Suppressor macrophage treated with lipopolysaccharide for 4 hours (primary cell): ENCODE measurements at places on chromosomes 4 and X.

DNA sequence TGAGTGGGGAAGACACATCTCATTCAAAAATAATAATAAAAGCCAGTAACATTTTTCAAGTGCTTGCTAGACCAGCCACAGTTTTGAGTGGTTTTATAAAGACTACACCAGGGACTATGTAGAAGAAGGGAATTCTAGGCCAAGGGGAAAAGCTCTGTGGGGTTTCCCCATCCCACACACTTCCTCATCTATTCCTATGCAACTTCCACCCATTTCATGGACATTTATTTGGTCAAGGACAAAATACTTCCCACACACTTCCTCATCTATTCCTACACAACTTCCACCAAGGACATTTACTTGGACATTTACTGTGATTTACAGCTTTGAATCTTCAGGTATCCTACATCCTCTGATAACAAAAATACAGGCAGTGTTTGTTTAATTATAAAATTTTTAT, 86.5 kb upstream of the KLF3 start:
- peak; percentile 50 for DNase-seq

DNA sequence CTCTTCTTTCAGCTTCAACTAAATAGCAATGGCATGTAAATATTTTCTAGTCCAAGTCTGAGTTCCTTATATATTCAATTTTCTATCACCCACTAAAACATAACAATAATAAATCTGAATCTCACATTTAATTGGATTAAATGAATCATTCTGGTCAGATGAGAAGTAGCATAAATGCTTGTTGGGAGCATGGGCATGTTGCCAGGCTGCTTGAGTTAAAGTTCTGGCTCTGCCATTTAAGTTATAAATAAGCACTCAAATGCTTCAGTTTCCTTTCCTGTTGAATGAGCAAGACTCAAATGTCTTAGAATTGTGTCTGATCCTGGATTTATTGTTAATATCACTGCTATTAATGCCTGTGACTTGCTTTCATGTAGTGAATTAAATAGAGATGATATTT, 496.3 kb downstream of the STPG2 start:
- DNase-seq, result no peak

DNA sequence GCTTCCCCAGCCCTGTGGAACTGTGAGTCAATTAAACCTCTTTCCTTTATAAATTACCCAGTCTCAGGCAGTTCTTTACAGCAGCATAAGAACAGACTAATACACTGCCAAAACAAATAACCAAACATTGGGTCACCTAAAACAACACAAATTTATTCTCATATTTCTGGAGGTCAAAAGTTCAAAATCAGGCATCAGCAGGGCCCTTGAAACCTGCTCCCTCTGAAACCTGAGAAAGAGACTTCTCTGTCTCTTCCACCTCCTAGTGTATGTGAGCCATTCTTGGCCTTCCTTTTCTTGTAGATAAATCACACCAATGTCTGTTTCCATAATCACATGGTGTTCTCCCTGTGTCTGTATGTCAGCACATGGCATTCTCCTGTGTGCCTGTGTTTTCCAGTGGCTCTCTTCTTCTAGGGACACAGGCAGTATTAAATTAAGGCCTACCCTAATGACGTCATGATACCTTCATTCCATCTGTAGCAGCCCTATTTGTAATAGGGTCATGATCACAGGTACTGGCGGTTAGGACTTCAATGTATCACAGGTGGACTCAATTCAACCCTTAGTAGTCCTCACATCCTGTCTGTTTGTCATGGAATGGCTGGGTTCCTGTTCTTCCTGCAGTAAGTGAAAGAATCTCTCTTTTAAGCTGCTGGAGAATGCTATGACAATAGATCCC, 147.3 kb upstream of the CLNK start:
- DNase-seq, result no peak

- DNase-seq, result no peak
Observed at GRCh38 chrX:9595174-9595573, 130.3 kb downstream of the TBL1X start.

- peak; percentile 46 for DNase-seq
Observed at GRCh38 chrX:110145854-110146253, 142.9 kb downstream of the TMEM164 start.

- DNase-seq, result no peak
Observed at GRCh38 chrX:19798423-19798822, 89.0 kb downstream of the SH3KBP1 start.

GRCh38 chr4:9999956-10000561, 21.2 kb downstream of the SLC2A9 start:
- DNase-seq, result no peak

- DNase-seq, result no peak
Observed at GRCh38 chr4:150080337-150080736, 2.1 kb downstream of the DCLK2 start.

- DNase-seq, result no peak
Observed at GRCh38 chr4:164894702-164895101, 17.7 kb downstream of the APELA start.

- no peak for DNase-seq
Observed at GRCh38 chr4:80367737-80368136, 32.2 kb downstream of the CFAP299 start.

DNA sequence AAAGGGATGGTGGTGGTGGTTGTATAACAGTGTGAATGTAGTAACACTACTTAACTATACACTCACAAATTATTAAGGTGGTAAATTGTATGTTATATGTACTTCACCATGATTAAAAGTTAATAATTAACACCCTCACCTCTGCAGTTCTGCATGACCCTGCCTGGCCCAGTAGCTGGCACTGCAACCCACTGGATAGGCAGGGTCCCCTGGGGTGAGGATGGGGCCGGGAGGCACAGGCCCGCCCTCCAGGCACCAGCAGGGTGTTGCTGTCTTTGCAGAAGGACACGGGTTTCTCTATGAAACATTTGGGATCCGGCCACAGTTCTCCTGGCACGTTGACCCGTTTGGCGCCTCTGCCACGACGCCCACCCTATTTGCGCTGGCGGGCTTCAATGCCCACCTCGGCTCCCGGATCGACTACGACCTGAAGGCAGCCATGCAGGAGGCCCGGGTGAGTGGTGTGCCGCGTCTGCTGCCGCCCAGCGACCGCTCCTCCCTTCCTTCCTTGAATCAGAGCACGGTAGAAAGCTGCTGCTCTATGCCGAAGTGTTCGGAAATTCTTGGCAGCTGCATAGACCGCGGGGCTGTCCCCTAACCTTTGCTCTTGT, 11.8 kb downstream of the MAN2B2 start:
- no peak for DNase-seq

DNA sequence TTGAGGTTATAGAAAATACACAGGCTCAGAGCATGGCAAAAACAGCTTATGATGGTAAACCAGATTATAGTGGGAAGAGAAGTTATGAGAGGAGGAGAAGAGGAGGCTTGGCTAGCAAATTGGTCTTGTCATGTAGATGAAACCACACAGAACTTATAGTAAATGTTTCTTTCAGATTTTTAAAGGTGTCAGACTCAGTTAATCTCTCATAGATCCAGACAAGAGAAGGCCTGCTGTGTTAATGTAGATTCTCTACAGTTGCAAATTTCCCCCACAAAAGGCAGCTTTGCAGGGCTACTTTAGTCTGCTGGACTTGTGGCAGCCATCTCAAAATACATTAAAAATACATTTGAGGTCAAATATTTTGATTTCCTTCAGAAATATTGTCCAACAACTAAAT, 1731.7 kb downstream of the ARAP2 start:
- DNase-seq, result no peak

GRCh38 chr4:162782778-162783525, 383.7 kb downstream of the NAF1 start:
- no peak for DNase-seq

- DNase-seq, result no peak
Observed at GRCh38 chr4:183675625-183676024, 16.5 kb downstream of the TRAPPC11 start.

DNA sequence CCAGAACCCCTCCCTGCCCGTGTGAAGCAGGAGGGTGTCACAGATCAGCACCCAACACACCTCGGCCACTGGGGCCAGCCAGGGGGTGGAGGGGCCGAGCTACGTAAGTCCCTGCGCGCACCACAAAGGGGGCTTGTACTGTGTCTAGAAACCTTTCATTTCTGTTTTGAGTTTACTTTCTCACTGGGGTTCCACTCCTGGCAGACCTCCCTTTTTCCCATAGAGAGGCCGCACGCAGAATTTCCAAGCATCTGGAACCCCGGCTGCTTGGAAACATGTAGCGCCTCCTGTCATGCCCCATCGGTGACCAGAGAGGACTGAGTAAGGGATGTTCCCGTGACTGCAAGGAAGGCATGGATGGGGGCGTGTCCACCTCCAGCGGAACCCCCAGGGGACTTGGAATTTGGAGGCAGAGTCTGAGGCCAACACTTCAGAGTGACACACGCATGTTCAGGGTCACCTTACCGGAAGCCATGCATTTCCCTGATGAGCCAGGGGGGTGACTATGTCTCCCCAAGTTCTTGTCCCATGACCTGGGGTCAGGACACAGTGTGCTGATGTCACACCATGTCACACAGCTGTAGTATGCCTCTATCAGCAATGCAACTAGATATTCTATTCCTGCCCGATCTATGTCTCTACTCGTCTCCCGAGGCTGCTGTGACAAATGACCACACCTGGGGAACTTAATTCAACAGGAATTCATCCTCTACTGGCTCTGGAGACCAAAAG, 105.3 kb downstream of the DHRSX start:
- no peak for DNase-seq

DNA sequence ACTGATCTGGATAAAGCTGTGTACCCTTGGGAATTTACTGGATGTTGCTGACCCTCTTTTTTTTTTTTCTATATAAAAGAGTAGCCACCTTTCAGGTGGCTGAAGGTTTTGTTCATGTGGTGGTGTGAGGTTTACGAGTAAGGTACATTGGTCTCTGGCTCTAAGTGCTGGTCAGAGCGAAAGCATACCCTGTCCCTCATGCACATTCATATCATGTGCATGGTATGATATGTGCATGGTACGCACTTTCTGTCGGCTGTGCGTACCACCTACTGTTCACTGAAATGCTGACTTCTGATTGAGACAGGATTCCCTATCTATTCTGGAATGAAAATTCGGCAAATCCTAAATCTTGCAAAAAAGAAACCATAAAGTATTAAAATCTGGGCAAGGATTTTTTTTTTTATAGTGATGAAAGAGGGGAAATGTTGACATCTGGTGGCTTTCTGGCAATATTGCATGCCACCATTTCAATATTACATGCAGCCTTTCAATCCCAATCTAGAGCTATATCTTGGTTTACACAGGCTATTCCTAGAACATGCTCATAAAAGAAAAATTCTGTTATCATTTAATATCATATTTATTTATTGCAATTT, 32.8 kb downstream of the FAM149A start:
- DNase-seq, result peak; percentile 9

DNA sequence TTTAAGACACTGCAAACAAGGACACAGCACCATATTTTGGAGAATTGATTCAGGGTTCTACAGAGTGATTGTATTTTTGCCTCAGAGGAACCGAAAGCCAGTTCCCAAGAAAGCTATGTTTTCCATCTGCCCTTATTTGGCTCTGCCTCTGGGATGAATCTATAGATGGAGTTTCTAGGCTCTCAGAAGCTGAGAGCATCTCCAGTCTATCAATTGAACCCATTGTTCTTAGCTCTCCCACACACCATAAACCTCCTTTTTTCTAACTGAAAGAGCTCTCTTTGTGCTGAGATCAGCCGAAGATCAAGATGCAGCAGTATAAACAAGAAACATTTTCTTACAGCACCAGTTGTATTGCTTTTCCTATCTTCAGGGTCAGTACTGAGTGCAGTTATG, 16.9 kb downstream of the PLP1 start:
- no peak for DNase-seq

DNA sequence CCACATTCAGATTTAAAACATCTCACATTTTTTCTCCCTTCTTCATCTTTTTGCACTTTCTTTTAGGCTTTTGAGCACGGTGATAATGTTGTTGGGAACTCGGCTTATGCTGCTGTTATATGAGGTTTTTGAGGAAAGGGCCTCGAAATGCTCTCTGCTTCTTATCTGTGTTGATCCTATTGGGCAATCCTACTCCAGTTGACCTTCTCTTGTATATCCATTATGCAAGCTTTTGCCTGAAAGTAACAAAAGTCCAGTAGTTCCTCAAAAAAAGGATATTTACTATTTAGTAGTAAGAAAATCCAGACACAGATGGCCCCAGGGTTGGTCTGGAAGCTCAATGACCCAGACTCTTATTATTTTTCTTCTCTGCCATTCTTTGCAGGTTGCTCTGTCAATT, 57.7 kb upstream of the SPANXB1 start:
- DNase-seq, result no peak

GRCh38 chr4:86848732-86849619, at the start of gene SLC10A6:
TSS of gene SLC10A6 (minus strand) at chr4:86849384. CDS start at chr4:86849115, 269 bp downstream.
- DNase-seq, result no peak

GRCh38 chrX:106921637-106922036, 1.4 kb downstream of the CLDN2 start:
- DNase-seq, result no peak

DNA sequence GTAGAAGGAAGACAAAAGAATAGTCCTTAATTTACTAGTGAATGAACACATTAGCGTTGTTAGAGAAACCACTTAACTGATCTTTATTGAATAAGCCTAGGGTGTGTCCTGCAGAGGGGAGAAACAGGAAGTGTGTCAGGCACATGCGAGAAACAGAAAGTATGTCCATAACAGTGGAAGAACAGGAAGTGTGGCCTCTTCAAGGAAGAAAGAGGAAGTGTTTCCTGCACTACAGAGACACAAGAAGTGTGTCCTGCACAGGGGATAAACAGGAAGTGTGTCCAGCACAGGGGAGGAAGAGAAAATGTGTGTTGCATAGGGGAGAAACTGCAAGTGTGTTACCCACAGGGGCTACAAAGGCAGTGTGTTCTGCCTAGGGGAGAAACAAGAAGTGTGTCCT, 539.6 kb upstream of the PRKX start:
- no peak for DNase-seq

- DNase-seq, result no peak
Observed at GRCh38 chrX:149213264-149213663, 291.8 kb downstream of the IDS start.

GRCh38 chrX:18871161-18871890, 112.6 kb downstream of the PHKA2 start:
- no peak for DNase-seq

DNA sequence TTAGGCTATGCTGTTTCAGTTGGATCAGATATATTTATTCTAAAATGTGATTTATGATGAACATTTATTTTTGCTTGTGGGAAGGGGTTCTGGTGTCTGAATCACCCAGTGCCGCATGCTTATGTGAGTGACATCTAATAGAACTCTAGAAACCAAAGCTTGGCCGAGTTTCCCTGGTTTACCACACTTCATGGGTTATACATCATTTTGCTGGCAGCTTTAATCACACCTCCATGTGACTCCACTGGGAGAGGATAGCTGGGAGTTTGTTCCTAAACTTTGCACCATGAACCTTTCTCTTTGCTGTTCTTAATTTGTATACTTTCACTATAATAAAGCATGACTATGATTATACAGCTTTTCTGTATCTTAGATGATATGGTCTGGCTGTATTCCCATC, 382.9 kb downstream of the INPP4B start:
- DNase-seq, result no peak

- no peak for DNase-seq
Observed at GRCh38 chr4:26076896-26077295, 162.9 kb downstream of the SMIM20 start.

- DNase-seq, result no peak
Observed at GRCh38 chr4:56424176-56424575, 11.2 kb downstream of the PPAT start.

- DNase-seq, result peak; percentile 5
Observed at GRCh38 chrX:69503782-69504625, at the start of gene NALF2. TSS of gene NALF2 (plus strand) at chrX:69504326. CDS start at chrX:69505283, 957 bp downstream.

- DNase-seq, result no peak
Observed at GRCh38 chrX:107448998-107449835, at the start of gene FRMPD3. TSS of gene FRMPD3 (plus strand) at chrX:107449652. CDS start at chrX:107526589, 76,937 bp downstream.

- DNase-seq, result no peak
Observed at GRCh38 chr4:39620551-39621313, 17.9 kb downstream of the SMIM14 start.
